Activated CD4-positive, alpha-beta T cell treated with anti-CD3 and anti-CD28 coated beads for 1 hour (primary cell): ENCODE measurements at places on chromosomes 16 and 17.
A peak's percentile ranks its signal among the peaks of the same experiment; 100 is the strongest.

GRCh38 chr16:16093628-16094332 lies 129.5 kb downstream of the ABCC6 start:
- DNase-seq, result no peak

GRCh38 chr16:85028685-85029407 lies 1.3 kb downstream of the KIAA0513 start:
- DNase-seq, result peak; percentile 65

GRCh38 chr17:47789611-47790561 lies 31.7 kb downstream of the OSBPL7 start:
- DNase-seq, result peak; percentile 21

GRCh38 chr17:66542129-66542966 lies 239.9 kb downstream of the PRKCA start:
- DNase-seq, result no peak

DNA sequence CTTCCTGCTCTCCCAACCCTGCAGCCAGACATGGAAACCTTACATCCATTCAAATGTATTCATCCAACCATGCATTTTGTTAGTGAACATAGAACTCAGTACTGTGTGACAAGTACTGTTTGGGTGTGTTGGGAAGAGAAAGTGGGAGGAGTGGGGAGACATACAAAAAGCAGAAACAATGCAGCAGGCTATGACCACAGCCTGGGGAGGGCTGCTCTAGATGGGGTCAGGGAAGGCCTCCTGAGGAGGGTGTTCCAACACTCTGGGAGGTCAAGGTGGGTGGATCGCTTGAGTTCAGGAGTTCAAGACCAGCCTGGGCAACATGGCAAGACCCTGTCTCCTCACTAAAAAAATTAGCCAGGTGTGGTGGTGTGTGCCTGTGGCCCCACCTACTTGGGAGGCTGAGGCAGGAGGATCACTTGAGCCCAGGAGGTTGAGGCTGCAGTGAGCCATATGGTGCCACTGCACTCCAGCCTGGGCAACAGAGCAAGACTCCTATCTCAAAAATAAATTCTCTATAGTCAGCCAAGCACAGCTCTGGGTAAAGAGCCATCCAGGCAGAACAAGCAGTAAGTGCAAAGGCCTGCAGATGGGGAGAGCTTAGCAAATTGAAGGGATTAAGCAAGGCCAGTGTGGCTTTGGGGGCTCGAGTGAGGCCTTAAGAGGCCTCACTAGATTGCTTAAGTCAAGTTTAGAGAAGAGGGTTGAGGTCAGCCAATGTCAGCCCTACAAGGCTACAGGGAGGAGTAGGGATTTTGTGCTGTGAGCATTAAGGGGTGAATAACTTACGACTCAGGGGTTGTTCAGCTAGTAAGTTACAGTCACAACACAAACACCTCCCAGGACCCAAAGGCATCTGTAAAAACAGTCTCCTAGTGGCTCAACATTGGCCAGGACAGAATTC lies 5.5 kb downstream of the SLC13A2 start:
- no peak for DNase-seq

DNA sequence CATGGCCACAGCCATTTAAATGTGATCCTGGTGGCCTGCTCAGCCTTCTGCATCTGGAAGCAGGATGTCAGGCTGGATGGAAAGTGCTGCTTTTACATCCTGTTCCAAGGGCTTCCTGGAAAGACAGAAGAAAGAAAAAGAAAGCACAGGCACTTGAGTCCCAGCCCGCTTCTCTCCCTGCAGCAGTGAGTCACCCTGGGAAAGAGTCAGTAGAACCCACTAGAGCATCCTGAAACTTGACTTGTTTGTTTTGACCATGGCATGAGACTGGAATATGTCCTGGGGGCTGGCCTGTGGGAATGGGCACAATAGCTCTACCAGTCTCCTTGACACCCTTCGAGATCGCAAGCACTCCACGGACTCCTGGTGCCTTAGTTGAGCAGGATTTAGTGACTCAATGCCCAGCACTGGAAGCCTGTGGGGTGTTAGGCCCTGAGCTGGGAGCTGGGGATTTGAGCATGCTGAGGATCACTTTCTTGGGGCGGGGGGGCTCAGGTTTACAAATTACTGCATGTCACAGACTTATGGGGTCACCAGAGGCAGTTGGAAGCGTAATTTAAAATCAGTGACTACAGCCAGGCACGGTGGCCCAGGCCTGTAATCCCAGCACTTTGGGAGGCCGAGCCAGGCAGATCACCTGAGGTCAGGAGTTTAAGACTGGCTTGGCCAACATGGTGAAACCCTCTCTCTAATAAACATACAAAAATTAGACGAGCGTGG lies 22.1 kb upstream of the GNA13 start:
- no peak for DNase-seq

GRCh38 chr17:34913001-34913400 lies 48.3 kb downstream of the CCT6B start:
- no peak for DNase-seq

DNA sequence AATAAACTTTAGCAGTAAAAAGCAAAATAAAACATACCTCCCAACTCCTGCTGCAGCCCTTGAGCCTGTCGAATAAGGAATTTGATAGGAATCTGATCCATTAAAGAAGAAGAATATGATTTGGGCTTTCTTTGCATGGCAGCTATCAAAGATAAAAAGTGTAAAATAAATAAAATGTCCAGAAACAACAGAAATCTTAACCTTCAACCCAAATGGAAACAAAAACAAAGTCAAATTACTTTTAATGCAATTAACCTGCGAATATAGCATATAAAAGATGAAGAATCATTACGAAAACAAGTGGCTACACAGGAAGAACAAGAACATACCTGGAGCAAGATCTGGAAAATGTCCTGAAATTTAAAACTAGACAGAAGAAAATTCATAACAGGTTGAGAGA lies 21.5 kb upstream of the BRIP1 start:
- DNase-seq, result no peak

GRCh38 chr17:44374306-44375195 lies 10.9 kb upstream of the FAM171A2 start:
- DNase-seq, result no peak

DNA sequence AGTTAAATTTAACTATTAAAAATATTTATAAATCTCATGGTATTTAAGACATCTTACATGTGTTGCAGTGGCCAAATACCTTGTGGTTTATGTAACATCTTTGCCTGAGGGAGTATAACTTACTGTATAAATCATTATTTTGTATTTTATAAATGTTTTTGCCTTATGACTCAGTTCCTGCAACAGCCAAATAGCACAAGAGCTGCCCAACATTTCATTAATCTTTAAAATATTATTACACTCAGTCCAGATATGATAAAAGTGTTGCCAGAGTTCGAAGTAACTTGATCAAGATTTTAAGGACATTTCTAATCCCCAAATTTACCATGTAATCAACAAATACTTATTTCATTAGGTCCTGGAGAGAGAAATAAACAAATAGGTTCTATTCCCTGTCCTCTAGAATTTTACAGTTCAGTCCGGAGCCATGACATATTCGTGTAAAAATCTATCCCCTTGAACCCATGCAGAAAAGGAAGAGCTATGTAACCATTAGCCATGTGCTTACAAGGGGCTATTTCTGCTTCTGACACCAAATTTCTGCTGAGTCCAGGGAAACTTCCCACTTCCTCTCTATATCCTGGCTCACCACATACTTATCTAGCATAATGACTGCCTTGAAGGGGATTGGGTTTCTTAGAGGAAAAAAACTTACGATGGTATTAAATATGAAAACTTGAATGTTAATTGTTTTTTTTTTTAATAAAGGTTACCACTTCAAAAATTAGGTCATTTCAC lies 44.0 kb downstream of the IRX6 start:
- DNase-seq, result no peak

- DNase-seq, result peak; percentile 70
Observed at GRCh38 chr16:28984619-28985135, at the start of gene LAT. TSS of gene LAT (plus strand) at chr16:28985052. CDS start at chr16:28985418, 366 bp downstream.

- DNase-seq, result no peak
Observed at GRCh38 chr17:33200587-33200986, 92.5 kb downstream of the ASIC2 start.

GRCh38 chr17:38605411-38605840 lies 326 bp downstream of the SRCIN1 start:
- DNase-seq, result no peak

GRCh38 chr17:2745317-2746037 lies 4.0 kb downstream of the CCDC92B start:
- no peak for DNase-seq

DNA sequence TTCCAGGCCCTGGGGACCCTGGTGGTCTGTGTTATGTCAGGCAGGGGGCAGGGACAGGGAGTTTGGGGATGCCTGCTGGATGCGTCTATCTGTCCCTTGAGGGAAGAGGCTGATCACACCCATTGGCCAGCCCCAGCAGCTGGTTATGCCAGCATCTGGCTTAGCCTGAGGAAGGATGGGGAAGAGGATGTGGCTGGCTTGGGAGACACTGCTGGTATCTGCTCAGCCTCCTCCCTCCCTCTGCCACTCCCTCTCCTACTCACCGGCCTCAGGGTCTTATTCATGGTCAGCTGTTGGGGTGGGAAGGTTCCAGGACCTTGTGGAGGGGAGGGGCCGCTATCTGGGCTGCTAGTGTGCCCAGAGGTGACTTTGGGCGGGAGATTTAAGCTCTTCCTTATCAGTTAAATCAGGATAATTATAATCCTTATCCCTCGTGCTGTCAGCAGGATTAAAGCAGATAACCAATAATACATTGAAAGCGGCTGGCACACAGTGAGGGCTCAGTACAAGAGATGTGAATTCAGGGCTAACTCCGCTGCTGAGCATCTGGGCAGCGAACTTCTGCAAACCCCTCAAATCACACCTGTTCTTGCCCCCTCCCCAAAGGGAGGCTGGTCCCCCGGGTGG lies 36.0 kb upstream of the MLKL start:
- DNase-seq, result no peak

- DNase-seq, result no peak
Observed at GRCh38 chr17:32258383-32259140, 7.1 kb upstream of the RHBDL3 start.

DNA sequence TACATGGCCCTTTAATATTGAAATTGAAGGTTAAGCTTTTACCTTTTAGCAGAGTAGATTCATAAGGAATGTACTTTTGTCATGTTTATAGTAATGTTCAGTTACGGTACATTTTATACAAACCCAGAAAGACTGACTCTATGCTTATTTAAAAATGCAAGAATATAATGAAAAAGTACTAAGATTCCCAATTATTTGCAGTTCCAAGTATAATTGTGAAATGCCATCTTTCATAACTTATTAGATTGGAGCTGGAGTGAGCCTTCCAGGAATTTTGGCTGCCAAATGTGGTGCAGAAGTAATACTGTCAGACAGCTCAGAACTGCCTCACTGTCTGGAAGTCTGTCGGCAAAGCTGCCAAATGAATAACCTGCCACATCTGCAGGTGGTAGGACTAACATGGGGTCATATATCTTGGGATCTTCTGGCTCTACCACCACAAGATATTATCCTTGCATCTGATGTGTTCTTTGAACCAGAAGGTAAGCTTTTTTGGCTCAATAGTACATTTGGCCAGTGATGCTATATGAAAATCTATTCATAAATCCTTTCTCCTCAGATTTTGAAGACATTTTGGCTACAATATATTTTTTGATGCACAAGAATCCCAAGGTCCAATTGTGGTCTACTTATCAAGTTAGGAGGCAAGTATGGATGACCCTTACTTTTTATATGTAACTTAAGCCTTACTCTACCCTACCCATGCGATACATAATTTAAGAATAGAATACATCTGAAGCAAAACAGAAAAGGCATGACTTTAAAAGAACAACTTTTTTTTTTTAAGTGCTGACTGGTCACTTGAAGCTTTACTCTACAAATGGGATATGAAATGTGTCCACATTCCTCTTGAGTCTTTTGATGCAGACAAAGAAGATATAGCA lies 4.2 kb downstream of the SRSF2 start:
- DNase-seq, result no peak

GRCh38 chr17:38608648-38609047 lies 2.9 kb upstream of the SRCIN1 start:
- no peak for DNase-seq

DNA sequence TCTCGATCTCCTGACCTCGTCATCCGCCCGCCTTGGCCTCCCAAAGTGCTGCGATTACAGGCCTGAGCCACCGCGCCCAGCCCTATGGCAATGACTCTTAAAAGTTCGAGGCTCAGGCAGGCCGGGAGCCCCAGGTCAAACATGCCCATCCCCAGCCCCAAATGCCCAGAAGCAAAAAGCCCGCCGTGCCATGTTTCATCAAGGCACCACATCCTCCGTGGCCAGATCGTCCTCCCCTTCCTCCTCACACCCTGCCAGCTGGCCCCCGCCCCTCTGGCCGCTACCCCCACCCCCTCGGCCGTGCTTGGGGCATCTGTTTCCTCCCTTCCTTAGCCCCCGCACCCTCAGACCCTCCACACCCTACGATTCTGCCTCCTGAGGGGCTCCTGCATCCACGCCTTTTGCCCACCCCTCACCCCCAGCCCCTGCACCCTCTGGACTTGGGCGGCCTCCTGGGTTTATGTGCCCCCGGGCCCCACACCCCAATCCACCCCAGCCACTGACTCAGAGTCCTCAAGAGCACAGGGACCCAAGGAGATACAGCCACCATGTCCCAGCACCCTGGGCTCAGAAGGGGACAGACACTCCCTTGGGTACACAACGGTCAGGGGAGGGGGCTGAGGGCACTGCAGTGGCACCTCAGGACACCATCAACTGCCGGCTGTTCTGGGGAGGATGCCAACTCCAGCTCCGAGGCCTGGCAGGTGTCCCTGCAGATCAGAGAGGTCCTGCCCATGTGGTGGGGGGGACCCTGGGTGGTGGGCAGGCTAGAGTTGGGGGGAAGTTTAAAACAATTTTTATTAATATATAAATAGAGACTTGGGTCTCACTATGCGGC lies 7.1 kb downstream of the CTRB1 start:
- DNase-seq, result no peak

GRCh38 chr17:67629971-67630320 lies 87.8 kb upstream of the NOL11 start:
- DNase-seq, result no peak

DNA sequence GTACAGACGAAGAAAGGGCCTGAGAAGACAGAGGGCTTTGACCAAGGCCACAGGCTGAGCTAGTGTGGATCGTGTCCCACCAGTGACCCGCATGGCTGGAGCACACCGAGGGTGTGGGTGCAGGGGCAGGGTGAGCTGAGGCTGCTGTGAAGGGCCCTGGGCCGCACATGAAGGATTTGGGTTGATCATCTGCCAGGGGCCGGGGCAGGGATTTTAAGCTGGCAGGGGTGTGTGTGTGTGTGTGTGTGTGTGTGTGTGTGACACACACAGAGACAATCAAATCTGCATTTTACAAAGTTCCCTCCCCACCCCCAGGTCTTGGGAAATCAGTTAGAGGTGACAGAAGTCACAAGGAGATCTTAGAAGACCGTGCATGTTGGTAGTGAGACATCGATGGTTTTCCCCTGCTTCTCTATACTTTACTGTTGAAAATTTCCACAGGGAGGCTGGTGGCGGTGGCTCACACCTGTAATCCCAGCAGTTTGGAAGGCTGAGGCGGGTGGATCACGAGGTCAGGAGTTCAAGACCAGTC lies 65.2 kb downstream of the SRCIN1 start:
- no peak for DNase-seq

GRCh38 chr16:2152695-2153506 lies 2.7 kb upstream of the TRAF7 start:
- DNase-seq, result no peak
